ENCODE measurements at places on chromosomes 7 and 10.
A peak's percentile ranks its signal among the peaks of the same experiment; 100 is the strongest.

- peak; percentile 76 for DNase-seq
Measured at GRCh38 chr10:21534604-21535493, 817 bp downstream of the MLLT10 start.

DNA sequence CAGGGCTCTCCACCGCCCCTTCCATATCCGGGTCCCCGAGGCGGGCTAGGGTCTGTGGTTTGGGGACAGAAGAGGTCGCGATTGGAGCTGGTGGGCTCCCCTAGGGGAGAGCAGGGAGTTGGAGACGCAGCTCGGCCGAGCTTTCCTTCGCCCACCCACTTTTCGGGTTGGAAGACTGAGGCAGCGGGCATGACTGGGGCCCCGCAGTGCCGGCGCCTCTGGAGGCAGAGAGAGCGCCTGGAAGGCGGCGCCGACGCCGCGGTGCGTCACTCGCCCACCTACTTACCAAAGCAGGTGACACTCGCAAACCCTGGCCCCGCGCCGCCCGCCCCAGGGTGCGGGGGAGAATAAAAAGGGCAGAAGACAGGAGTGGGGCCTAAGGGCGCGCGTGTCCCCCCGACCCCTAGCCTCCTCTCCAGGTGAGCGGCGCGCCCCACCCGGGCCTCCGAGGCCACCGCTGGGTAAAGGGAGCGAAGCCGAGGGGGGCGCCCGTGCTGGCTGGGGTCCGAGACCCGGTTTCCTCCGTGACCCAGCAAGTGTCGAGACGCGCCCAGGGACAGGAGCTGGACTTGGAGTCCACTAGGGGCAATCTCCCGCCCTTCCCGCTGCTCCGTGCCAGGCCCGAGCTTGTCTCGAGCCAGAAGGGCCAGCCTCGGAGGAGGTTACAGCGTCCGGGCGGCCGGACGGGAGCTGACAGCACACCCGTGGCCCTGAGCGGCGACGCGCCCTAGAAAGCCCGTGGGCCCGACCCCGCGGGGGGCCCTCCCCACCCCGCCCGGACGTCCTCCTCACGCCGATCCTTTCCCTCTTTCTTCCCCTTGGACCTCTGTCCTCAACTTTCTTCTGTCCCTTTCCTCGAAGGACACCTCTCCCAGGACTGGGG is 34.4 kb upstream of the GRID1 start:
- no peak for DNase-seq

DNA sequence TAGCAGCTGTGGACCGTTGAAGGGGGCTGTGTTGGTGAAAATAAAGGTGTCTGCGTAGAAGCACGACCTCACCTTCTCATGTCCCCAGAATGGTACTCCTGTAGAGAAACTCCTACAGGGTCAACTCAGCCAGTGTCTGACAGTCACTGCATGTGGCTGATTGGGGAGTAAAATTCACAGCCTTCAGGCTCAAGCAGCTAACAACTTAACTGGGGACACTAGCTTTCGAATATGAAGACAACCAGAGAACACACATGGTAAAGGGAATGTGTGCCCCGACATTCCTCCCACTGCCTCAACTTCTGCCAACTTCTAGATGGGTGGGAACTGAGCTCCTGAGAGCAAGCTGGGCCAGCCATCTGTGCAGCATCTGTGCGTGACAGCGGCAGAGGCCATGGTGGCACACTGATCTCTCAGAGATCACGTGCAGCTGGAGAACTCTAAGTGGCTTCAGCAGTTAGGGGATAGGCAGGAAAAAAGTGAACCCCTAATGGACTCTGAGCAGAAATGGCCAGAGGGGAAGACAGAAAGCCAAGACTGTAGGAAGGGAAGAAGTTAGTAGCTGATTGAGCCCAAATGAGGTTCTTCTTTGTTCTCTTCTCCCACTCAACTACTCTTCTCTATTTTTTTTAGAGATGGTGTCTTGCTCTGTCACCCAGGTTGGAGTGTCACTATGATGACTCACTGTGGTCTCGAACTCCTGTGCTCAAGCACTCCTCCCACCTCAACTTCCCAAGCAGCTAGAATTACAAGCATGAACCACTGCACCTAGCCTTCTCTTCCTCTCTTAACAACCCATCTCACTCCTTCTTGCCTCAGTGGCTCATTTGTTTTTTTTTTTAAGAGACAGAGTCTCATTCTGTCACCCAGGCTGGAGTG is 280.8 kb downstream of the ZEB1 start:
- DNase-seq: no peak

DNA sequence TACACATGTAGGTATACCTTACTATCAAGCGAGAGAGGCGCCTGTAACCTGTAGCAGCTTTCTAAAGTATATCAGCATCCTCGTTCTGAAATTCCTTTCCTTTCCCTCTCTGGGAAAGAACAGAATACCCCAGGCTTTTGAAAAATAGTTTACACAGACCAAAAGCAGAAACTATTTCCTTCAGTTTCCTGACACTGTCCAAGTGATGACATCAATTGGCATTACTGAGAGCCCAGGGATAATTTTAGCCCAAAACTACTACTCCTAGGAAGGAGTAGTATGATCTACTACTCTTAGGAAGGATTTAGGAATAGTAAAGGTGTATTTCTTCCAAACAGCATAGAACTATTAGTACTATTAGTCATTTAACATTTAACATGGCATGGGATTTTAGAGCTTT is 6.0 kb downstream of the GNG11 start:
- DNase-seq: no peak

DNA sequence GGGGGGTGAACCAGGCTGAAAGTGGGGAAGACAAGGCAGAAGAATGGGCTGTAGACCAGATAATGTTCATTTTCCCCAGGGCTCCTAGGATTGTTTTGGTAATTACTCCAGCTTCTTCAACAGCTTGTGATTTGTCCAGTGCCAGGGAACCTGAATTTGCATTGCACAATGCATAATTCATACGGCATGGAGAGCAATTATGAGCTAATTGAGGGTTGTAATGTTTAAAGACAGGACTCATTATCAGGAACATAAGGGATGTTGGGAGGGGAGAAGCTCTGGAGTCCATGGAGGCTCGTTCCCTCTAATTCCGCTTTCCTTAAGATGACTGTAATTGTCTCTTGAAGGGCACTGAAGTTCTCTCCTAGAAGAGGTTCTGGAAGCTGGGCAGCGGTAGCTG is 405.0 kb upstream of the ZMIZ1 start:
- no peak for DNase-seq

DNA sequence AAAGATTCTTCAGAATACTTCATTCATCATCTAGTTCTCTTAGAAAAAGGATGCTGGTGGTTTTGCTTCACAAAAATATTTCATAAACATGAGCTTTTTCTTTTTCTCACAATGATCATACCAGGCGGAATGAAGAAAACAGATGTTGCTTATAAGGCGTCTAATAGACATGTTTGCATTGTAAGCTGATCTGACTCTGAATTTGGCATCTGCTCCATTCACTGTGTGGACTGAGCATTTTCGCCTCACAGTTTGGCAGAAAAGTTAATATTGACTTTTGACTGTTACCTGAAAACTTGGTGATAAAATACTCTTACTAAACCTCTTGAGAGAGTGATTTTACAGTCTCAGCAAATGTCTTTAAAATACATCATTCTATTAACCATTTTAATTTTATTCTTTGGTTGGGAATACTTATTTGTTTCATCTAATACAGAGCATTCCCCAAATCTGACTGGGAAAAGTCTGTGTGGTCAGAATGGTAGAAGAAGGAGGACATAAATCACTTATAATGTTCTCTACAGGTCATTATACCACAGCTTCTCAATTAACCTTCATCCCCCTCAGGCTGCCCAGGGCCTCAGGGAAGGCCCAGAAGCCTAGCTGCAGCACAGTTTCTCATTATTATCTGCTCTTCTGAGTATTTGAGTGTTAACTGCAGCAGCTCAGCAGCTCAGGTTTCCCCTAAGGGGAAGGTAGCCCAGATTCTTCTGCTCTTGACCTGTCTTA is 121.6 kb upstream of the KAT6B start:
- DNase-seq: no peak

GRCh38 chr7:5603241-5604140 is 178.0 kb downstream of the RNF216 start:
- DNase-seq: no peak

- DNase-seq: no peak
Measured at GRCh38 chr7:45584261-45585210, 10.4 kb downstream of the ADCY1 start.

DNA sequence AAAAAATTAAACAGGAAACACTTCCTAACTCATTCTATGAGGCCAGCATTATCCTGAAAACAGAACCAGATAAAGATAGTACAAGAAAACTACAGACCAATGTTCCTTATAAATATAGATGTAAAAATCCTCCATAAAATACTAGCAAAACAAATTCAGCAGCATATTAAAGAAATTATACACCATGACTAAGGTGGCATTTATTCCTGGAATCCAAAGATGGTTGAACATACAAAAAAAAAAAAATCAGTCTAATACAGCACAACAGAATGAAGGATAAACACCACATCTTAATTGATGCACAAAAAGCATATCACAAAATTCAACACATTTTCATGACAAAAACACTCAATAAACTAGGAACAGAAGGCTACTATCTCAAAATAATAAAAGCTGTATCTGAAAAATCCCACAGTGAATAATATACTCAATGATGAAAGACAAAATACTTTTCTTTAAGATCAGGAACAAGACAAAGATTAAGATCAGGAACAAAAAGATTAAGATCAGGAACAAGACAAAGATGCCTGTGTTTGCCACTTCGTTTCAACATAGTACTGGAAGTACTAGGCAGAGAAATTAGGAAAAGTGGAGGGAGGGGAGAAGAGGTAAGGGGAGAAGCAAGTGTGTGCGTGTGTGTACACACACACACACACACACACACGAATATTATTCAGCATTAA is 95.6 kb downstream of the SNX13 start:
- DNase-seq: no peak

- DNase-seq: no peak
Measured at GRCh38 chr7:130887182-130887956, 153.4 kb upstream of the KLF14 start.

GRCh38 chr7:49974035-49974434 is 119.0 kb downstream of the ZPBP start:
- DNase-seq: no peak

DNA sequence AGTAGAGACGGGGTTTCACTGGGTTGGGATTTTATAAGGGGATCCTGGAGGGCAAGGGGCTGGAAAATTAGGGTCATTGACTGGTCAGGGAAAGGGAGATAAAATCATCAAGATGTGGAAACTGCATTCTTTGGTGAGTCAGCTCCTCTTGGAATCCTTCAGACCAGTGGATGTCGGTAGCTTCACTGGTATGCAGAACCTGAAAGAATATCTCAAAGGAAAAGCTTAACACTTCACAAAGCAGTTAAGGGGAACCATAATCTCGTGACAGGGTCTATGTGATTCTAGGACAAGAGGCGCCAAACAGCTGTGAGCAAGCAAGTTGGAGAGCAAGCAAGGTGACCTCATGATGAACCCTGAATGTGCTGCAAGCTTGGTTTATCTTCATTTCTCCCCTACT is 634.7 kb upstream of the AUTS2 start:
- DNase-seq: no peak

DNA sequence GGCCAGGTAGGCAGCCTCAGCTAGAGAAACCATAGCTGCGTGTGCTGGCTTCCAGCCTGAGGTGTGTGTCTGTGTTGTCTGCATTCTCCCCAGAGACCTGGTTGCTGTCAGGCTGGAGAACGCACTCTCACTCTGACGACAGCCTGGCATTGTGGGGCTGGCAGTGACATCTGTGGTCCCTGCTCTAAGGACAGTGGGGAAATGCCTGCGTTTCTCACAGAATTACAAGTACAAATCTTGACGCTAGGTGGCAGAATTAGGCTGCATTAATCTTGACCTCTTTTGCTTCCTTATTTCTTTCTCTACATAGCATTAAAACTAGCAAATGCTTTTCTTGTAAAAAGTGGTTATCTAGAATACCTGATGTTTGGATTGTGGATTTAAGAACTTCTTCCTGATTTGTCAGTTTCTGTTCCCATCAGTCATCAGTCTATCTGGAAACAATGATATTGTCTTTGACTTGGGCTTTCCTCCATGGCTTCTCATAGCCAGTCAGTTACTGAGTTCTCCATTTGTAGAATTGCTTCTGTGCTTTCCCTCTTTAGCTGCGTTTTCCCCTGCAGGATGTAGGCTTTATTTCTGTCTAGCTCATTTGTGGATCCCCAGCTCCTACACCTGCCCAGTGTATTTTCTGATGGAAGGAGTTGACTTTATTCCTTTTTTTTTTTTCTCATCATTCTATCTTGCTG is 86.0 kb downstream of the FANK1 start:
- DNase-seq: peak; percentile 60

- no peak for DNase-seq
Measured at GRCh38 chr7:44109991-44110390, 5.8 kb downstream of the AEBP1 start.

DNA sequence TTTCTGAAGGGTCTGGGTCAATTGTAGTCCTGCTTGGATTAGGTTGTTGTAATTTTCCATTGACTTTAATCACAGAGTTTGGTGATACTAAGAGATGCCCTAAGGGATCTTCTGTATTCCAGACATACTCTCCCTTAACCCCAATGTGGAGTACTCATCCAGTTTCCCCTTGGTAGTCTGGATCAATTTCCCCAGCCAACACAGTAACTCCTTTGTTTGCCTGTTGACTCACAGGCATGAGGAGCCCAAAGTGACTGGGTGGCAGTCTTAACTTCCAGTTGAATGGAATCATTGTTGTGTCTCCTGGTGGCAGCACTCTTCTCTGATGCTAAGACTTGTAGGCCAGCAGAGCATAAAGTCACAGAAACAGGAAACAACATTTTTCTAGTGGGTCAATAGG is 41.5 kb upstream of the PIK3CG start:
- no peak for DNase-seq

- DNase-seq: no peak
Measured at GRCh38 chr10:13542533-13542932, 13.7 kb upstream of the BEND7 start.

GRCh38 chr10:75057680-75058079 is 53.8 kb upstream of the SAMD8 start:
- no peak for DNase-seq

GRCh38 chr7:113207441-113207840 is 89.1 kb upstream of the SMIM30 start:
- no peak for DNase-seq

DNA sequence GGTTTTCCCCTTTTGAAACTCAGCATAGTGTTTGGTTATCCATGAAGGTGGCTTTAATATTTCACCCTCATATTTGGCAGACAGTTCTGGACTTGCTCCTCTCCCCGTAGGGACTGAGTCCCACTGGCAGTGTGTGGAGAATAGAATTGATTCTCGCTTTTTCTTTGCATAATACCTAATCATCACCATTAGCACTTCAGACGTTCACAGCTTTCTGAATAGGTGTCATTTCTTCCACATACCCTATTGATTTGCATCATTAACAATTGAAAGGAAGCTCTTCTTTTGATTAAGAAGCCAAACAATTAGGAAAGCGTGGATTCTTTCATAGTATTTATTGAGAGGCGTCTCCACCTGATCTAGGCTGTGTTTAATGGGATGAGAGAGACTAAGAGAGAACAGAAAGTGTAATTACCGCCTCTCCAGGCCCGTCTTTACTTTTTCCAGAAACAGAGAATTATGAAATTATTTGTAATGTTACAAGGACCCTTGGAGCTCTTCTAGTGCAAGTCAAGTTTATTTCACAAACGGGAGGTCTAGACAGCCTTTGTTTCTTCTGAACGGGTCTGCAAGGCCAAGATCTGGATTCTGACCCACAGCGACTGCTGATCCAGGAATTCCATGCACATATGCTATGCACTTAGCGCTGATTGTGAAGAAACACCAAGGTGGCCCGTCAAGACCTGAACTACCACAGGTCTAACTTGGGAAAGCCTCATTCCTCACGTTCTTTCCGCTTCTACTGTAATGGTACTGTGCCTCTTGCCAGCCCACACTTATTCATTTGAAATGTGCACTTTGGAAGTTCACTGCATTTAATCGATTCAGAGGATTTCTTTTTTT is 249.9 kb upstream of the C7orf33 start:
- DNase-seq: no peak

GRCh38 chr10:64011912-64012714 is 490.9 kb downstream of the REEP3 start:
- no peak for DNase-seq

All from D341Med (cell line).